Glutamatergic neuron (in vitro differentiated cells): ENCODE measurements at places on chromosomes 1 and 21.

DNA sequence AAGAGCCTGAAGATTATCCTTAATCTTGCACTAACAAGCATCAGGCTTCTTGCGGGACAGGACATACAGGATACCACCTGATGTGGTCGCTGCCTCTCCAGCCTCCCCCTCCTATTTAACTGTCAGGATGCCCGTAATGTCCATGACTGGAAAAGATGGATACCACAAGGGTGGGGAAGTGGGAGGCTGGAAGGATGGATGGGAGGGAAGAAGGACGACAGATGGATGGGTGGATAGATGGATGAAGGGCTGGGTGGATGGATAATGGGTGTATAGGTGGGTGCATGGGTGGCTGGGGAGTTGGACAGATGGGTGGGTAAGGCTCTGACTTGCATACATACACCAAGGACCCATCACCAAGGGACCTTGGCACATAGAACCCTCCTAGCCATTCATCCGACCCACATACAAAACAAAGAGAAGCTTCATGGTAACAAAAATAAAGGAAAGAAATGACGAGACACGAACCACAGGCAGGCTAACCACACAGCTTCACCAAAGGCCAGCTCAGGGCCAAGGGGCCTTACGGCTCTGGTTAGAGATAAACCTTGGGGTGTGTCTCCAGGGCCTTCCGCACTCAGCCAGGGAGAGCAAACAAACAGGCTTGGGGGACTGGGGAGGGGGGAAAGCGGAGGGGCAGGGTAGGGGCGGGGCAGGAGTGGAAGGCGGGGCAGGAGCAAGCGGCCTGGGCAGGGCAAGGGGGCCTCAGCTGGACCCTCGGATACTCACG lies 50.5 kb downstream of the HSPG2 start:
- H3K27ac ChIP-seq: no peak overlapping the region
- DNase-seq: no peak
- no peaks in the 10 kb centered on the region for H3K4me1 ChIP-seq
- peaks cover 6% of the 10 kb centered on the region for H3K27me3 ChIP-seq
- no peak overlapping the region for H3K4me3 ChIP-seq

- H3K4me3 ChIP-seq: no peak overlapping the region
- H3K4me1 ChIP-seq: peaks cover 1% of the 10 kb centered on the region
- no peak overlapping the region for H3K27ac ChIP-seq
- H3K36me3 ChIP-seq: peaks cover 19% of the 10 kb centered on the region
- no peak for DNase-seq
Observed at GRCh38 chr1:67997746-67998145, 52.7 kb downstream of the DIRAS3 start.

GRCh38 chr1:152505083-152505482 lies 5.5 kb upstream of the LCE5A start:
- no peak overlapping the region for H3K27ac ChIP-seq
- no peaks in the 10 kb centered on the region for H3K4me1 ChIP-seq
- no peak for DNase-seq
- H3K4me3 ChIP-seq: no peak overlapping the region
- no peaks in the 10 kb centered on the region for H3K36me3 ChIP-seq

DNA sequence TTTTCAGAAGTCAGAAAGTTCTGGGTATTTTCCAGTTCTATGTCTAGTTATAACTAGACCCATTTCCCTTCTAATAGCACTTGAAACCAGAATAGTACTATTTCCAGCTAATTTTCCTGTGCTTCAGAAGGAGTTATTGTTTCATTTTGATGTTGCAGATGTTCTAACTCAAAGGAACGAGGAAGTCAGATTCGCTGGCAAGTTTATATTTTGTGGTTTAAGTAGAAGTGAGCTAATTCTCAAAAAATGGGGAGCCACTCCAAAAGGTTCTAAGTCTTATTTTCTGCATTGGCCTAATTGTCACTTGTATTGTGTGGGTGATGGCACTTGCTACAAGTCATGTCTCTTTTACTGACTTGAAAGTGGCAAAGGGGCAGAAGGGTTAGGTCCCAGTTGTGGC lies 18.1 kb downstream of the CCDC185 start:
- no peaks in the 10 kb centered on the region for H3K27me3 ChIP-seq
- H3K4me3 ChIP-seq: no peak overlapping the region
- DNase-seq: no peak
- no peaks in the 10 kb centered on the region for H3K4me1 ChIP-seq

GRCh38 chr1:80657707-80658106 lies 1143.0 kb upstream of the ADGRL2 start:
- no peaks in the 10 kb centered on the region for H3K4me1 ChIP-seq
- no peak overlapping the region for H3K27ac ChIP-seq
- no peaks in the 10 kb centered on the region for H3K36me3 ChIP-seq
- peaks cover 2% of the 10 kb centered on the region for H3K27me3 ChIP-seq
- no peak overlapping the region for H3K4me3 ChIP-seq
